ENCODE measurements at places on chromosomes 7 and 10. TPM values are rescaled to one million over a fixed set of nuclear protein-coding genes. Genes with fewer than 3 reads are reported as not detected.

The EGR2 gene
- total RNA-seq = 0.76 TPM

The IDI2 gene
- not detected for total RNA-seq

The CLRN3 gene
- 6.5 TPM for total RNA-seq

The LHPP gene
- 17.8 TPM for total RNA-seq

The FAM221A gene
- 11.1 TPM for total RNA-seq

The OR9A2 gene
- 0.53 TPM for total RNA-seq
